ENCODE measurements at places on chromosomes 3 and 15.

DNA sequence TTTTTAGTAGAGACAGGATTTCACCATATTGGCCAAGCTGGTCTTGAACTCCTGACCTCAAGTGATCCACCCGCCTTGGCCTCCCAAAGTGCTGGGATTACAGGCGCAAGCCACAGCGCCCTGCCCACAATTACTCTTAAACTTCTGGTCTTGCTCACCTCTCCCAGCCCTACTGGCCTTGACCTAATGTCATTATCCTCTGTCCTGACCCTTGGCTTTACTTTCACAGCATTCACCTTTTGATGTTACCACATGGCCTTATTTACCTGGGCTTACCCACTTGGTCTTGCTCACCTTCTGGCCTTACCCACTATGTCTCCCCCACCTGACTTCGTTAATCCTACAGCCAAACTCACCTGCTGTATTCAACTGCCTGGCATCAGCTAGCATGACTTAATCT lies 105.9 kb downstream of the IL12A start:
- H3K4me3 ChIP-seq: no peak overlapping the region
- H3K27ac ChIP-seq: no peak overlapping the region
- H3K4me1 ChIP-seq: no peaks in the 10 kb centered on the region
- no peaks in the 10 kb centered on the region for H3K27me3 ChIP-seq
- no peaks in the 10 kb centered on the region for H3K36me3 ChIP-seq

GRCh38 chr3:33007776-33008175 lies 56.3 kb downstream of the CCR4 start:
- no peak overlapping the region for H3K27ac ChIP-seq
- peaks cover 35% of the 10 kb centered on the region for H3K36me3 ChIP-seq
- no peak overlapping the region for H3K4me3 ChIP-seq
- DNase-seq: no peak
- no peaks in the 10 kb centered on the region for H3K27me3 ChIP-seq

- no peak overlapping the region for H3K27ac ChIP-seq
- H3K36me3 ChIP-seq: no peaks in the 10 kb centered on the region
- no peak for DNase-seq
- no peaks in the 10 kb centered on the region for H3K27me3 ChIP-seq
- no peak overlapping the region for H3K4me3 ChIP-seq
Observed at GRCh38 chr15:39717134-39717533, 65.5 kb downstream of the FSIP1 start.

- no peaks in the 10 kb centered on the region for H3K27me3 ChIP-seq
- no peak overlapping the region for H3K27ac ChIP-seq
- no peaks in the 10 kb centered on the region for H3K36me3 ChIP-seq
- DNase-seq: no peak
- peaks cover 9% of the 10 kb centered on the region for H3K4me1 ChIP-seq
- H3K4me3 ChIP-seq: no peak overlapping the region
Observed at GRCh38 chr15:98071786-98072185, 111.3 kb downstream of the ARRDC4 start.

DNA sequence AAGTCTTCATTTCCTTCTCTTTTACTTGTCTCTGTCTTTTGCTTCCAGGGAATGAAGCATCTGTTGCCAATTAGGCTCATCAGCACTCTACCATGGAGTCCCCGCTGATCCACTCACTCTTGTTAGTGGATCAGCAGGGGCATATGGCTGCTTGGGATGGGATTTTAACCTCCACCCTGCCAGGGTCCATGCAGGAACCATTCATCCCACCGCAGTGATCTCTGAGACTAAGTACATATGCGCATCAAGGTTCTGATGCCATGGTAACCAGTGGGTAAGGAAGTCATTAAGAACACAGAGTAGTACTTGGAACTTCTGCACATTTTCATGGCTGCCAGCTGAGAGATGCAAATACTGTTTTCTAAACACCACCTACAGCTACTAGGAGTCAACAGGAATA lies 374.0 kb upstream of the ALCAM start:
- no peaks in the 10 kb centered on the region for H3K27me3 ChIP-seq
- H3K36me3 ChIP-seq: no peaks in the 10 kb centered on the region
- peaks cover 15% of the 10 kb centered on the region for H3K4me1 ChIP-seq
- H3K27ac ChIP-seq: no peak overlapping the region
- no peak for DNase-seq
- no peak overlapping the region for H3K4me3 ChIP-seq

DNA sequence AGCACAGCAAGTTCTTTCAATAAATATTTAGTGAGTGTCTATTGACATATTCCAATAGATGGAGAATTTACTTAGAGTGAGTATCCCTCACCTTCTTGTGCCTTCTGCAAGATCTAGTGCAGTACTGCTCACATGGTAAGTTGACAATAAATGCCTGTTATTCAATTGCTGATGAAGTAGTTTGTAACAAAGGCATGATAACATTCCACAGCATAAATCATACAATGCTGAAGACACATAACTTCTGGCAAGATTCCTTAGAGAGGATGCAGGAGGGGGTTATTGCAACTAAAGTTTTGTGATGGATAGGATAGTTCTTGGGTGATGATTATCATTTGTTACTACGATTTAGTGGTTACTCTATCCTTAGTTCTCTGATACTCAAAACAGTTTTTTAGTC lies 112.2 kb upstream of the RBMS3 start:
- H3K36me3 ChIP-seq: no peaks in the 10 kb centered on the region
- DNase-seq: no peak
- peaks cover 9% of the 10 kb centered on the region for H3K4me1 ChIP-seq
- H3K27me3 ChIP-seq: no peaks in the 10 kb centered on the region

GRCh38 chr3:100615684-100616083 lies 6.3 kb downstream of the ADGRG7 start:
- H3K27me3 ChIP-seq: peaks cover 4% of the 10 kb centered on the region
- no peak for DNase-seq
- H3K36me3 ChIP-seq: no peaks in the 10 kb centered on the region
- H3K27ac ChIP-seq: no peak overlapping the region
- H3K4me3 ChIP-seq: no peak overlapping the region

DNA sequence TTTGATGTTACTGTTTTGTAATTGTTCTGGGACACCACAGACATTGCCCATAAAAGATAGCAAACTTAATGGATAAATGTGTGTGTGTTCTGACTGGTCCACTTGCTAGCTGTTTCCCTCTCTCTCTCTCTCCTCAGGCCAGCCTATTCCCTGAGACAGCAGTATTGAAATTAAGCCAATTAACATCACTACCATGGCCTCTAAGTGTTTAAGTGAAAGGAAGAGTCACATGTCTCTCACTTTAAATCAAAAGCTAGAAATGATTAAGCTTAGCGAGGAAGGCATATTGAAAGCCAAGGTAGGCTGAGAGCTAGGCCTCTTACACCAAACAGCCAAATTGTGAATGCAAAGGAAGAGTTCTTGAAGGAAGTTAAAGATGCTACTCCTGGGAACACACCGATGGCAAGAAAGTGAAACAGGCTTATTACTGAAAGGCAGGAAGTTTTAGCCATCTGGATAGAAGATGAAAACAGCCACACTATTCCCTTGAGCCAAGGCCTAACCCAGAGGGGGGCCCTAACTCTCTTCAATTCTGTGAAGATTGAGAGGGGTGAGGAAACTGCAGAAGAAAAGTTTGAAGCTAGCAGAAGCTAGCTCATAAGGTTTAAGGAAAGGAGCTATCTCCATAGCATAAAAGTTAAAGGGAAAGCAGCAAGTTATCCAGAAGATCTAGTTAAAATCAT lies 295.1 kb downstream of the CHST2 start:
- no peaks in the 10 kb centered on the region for H3K4me1 ChIP-seq
- H3K27ac ChIP-seq: no peak overlapping the region
- H3K27me3 ChIP-seq: peaks cover 7% of the 10 kb centered on the region
- H3K4me3 ChIP-seq: no peak overlapping the region

DNA sequence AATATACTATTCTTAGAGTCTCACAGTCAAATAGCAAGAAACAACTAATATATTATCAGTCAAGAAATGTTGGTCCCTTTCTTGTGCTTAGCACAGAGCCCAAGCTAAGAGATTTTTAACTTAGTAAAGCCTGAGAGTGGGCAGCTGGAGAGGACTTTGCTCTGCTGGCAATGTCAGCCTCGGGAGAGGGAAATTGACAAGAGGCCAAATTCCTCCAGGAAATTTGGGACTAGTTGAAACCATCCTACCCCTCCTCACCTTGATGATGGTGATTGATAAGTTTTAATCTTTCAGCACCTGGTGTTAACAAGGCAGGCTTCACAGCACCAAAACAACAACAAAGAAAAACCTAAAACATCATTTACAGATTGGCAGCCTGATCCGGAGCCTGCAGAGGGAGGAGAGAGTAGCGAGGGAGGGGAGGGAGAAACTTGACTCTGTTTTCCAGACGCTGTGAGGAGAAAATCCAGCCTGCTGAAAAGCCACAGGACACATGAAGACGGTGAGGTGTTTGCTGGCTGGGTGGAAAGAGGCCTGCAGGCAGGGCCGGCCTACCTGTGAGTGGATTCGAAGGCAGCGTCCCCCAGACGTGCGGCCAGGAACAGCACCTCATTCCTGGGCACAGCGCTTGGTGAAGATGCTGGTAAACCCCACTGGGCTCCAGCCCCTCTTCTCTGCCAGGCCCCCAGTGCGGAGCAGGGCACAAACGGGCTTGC lies 150.9 kb downstream of the LRRC28 start:
- no peaks in the 10 kb centered on the region for H3K36me3 ChIP-seq
- DNase-seq: no peak
- peak overlapping the region; percentile 12 for H3K4me3 ChIP-seq

GRCh38 chr3:112233083-112233482 lies 60.9 kb downstream of the SLC9C1 start:
- peaks cover 3% of the 10 kb centered on the region for H3K27me3 ChIP-seq
- no peak for DNase-seq
- H3K36me3 ChIP-seq: no peaks in the 10 kb centered on the region
- no peaks in the 10 kb centered on the region for H3K4me1 ChIP-seq
- no peak overlapping the region for H3K27ac ChIP-seq
- H3K4me3 ChIP-seq: no peak overlapping the region

GRCh38 chr3:106819440-106819839 lies 557.8 kb upstream of the CCDC54 start:
- H3K4me1 ChIP-seq: peaks cover 2% of the 10 kb centered on the region
- no peaks in the 10 kb centered on the region for H3K27me3 ChIP-seq
- no peaks in the 10 kb centered on the region for H3K36me3 ChIP-seq
- H3K27ac ChIP-seq: no peak overlapping the region
- H3K4me3 ChIP-seq: no peak overlapping the region

DNA sequence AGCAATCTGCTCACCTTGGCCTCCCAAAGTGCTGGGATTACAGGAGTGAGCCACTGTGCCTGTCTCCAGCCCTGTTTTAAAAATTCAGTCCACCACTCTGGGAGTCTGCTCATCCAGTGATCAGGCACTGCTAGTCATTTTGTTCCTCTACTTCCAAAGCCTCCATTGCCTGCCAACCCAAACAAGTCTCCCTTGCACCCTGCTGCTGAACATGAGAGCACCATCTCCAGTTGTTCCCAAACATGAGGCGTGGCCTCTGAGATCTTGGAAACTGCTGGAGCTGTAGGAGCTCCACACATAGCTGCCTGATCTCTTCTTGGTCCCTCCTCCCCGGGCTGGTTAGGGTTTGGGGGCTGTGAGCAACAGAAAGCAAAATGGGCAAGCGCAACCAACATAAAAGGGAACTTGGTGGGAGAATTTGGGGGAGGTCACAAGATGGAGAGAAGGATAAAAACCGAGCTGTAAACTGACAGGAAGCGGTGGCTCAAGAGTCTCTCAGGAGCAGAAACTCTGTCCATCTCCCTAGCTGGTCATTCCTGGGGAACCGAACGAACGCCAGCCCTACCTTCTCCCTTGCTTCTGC lies 49.6 kb upstream of the TLE3 start:
- peaks cover 47% of the 10 kb centered on the region for H3K4me1 ChIP-seq
- peaks cover 27% of the 10 kb centered on the region for H3K27me3 ChIP-seq
- no peak overlapping the region for H3K27ac ChIP-seq
- H3K4me3 ChIP-seq: no peak overlapping the region
- no peak for DNase-seq

DNA sequence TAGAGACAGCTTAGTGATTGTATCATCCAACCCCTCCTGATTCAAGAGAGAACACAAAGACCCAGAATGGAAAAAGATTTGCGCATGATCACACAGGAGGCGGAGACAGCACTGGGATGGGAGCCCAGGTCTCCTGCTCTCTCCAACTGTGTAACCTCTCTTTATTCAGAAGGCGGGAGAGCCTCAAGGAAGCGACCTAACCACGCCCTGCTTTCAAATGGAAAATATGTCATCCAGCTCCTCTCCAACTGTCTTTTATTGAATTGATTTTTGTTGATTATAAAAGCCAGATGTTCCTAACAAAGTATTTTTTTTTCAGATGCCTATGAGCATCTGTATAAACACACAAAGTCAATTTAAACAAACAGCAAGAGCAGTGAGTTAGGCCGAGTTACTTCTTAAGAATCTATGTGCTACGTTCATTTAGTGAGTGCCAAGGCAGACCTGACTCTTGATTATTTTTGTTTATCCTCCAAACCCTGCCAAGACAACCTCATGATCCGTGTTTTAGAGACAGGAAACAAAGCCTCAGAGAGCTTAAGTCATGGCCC lies 74.5 kb downstream of the BFSP2 start:
- peak overlapping the region; percentile 5 for H3K27ac ChIP-seq
- no peaks in the 10 kb centered on the region for H3K36me3 ChIP-seq
- H3K4me3 ChIP-seq: no peak overlapping the region
- DNase-seq: no peak
- H3K27me3 ChIP-seq: peaks cover 18% of the 10 kb centered on the region
- H3K4me1 ChIP-seq: peaks cover 46% of the 10 kb centered on the region

- no peak overlapping the region for H3K4me3 ChIP-seq
- no peak for DNase-seq
- peaks cover 2% of the 10 kb centered on the region for H3K27me3 ChIP-seq
- H3K27ac ChIP-seq: no peak overlapping the region
- H3K4me1 ChIP-seq: peaks cover 20% of the 10 kb centered on the region
- H3K36me3 ChIP-seq: no peaks in the 10 kb centered on the region
Observed at GRCh38 chr3:82081351-82081750, 319.9 kb upstream of the GBE1 start.

DNA sequence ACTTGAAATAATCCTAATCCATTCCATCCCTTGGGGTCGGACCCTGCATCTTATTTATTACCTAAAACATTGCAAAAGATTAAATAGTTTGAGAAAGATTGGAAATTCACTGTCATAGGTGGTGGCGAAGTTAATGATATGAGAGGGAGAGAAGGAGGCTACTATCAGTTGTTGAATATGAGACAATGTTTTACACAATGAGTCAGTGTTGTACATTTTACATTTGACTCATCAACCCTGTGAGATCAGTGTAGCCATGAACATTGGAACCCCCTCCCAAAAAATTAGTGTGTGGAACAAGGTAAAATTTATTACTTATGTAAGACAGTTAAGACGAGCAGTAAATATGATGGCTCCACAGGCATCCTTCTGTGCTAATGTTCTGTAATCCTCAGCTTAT lies 384.3 kb downstream of the MCTP2 start:
- H3K36me3 ChIP-seq: no peaks in the 10 kb centered on the region
- H3K4me1 ChIP-seq: no peaks in the 10 kb centered on the region
- H3K27ac ChIP-seq: no peak overlapping the region

- no peak overlapping the region for H3K27ac ChIP-seq
- H3K27me3 ChIP-seq: peaks cover 16% of the 10 kb centered on the region
- no peak for DNase-seq
- H3K4me3 ChIP-seq: no peak overlapping the region
- no peaks in the 10 kb centered on the region for H3K4me1 ChIP-seq
Observed at GRCh38 chr15:48634893-48635292, 10.6 kb downstream of the FBN1 start.

Measured in type B pancreatic cell (in vitro differentiated cells).